Right atrium auricular region (tissue), 2 donors: ENCODE measurements at places on chromosomes 12 and 14. TPM values are rescaled to one million over a fixed set of nuclear protein-coding genes. Genes with fewer than 3 reads are reported as not detected.
A peak's percentile ranks its signal among the peaks of the same experiment; 100 is the strongest.

The FGF6 gene
- not detected for total RNA-seq

GRCh38 chr12:3034067-3034750 is 43.0 kb upstream of the TSPAN9 start:
- peak; percentile 65 for DNase-seq

The SLCO1B1 gene
- total RNA-seq, result not detected

GRCh38 chr12:85951823-85952222 is 77.7 kb downstream of the NTS start:
- DNase-seq, result no peak

- DNase-seq, result no peak
Measured at GRCh38 chr12:64882687-64883086, 58.2 kb downstream of the TBC1D30 start.

DNA sequence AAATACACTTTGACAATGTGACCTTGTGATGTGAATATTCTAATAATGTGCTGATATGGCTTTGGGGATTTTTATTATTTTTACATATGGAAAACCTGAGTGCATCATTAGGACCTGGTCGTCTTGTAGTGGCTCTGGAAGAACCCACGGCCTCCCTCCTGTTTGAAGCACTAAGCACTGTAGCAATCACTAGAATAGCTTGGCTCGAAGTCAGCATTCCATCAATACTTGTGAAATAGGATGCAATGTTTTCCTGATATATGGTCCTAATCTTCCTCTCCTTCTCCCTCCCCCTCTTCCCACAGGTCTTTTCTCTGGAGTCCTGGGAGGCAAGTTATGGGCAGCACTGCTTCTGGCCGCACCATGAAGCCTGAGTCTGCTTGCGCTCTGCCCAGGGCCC is 71.9 kb downstream of the NRXN3 start:
- no peak for DNase-seq

The PRH2 gene
- not detected for total RNA-seq

- no peak for DNase-seq
Measured at GRCh38 chr12:72464471-72464870, 192.3 kb downstream of the TRHDE start.

The OR11H6 gene
- not detected for total RNA-seq

GRCh38 chr12:62761658-62762057 is 173.3 kb downstream of the PPM1H start:
- DNase-seq, result no peak

- peak; percentile 93 for DNase-seq
Measured at GRCh38 chr12:6226002-6226678, 25.9 kb downstream of the CD9 start.

The GIT2 gene
- 26.8 TPM for total RNA-seq

The TNFAIP2 gene
- 32.2 TPM for total RNA-seq

The SDSL gene
- total RNA-seq, result 2.8 TPM

DNA sequence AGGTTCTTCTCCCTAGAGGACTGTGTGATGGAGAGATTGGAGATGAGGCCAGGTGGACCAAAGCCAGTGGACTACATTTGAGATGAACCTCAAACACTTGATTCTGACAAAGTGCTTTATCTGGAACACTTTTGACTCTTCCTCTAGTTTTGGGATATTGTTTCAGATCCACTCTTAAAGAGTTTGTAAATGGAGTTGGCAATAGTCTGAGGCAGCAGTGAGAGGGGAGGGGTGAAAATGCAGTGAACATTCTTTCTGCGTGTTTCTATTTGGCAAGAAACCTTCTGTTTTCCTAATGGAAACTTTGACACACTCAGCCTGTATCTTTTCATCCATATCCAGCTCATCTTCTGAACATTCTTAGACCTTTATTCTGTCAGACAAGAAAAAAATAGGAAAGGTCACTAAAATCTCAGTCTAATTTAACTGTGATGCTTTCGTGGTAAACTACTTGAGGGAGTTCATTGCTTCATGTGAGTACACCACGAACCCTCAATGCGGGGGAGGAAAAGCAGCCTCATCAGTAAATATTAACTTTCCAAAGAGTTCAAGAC is 57.4 kb upstream of the KCNJ8 start:
- DNase-seq, result peak; percentile 60

DNA sequence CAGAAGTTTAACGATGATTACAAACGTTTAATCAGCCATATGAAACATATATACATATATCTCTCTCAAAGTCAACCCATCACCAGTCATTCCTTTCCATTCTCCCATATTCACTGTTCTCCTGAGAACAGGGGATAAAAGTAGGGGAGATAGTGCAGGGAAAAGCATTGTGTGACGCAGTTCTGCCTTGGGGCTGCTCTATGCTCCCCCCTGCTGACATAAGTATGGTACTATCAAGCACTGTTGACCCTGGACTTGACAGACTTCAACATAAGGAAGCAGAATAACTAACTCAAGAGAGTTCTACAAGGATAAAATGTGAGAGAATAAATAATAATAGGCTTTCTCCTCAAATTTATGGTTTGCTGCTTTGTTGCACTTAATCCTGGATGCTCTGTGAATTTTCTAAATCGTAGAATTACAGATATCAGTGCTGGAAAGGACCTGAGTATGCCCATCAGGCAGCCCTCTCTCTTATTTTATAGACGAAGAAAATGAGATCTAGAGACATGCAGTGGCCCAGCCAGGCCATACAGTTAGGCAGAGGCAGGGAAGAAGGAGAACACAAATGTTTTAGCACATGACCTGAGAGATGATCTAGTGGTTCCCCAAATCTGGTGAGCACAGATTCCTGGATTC is 87.2 kb downstream of the SCN8A start:
- no peak for DNase-seq

DNA sequence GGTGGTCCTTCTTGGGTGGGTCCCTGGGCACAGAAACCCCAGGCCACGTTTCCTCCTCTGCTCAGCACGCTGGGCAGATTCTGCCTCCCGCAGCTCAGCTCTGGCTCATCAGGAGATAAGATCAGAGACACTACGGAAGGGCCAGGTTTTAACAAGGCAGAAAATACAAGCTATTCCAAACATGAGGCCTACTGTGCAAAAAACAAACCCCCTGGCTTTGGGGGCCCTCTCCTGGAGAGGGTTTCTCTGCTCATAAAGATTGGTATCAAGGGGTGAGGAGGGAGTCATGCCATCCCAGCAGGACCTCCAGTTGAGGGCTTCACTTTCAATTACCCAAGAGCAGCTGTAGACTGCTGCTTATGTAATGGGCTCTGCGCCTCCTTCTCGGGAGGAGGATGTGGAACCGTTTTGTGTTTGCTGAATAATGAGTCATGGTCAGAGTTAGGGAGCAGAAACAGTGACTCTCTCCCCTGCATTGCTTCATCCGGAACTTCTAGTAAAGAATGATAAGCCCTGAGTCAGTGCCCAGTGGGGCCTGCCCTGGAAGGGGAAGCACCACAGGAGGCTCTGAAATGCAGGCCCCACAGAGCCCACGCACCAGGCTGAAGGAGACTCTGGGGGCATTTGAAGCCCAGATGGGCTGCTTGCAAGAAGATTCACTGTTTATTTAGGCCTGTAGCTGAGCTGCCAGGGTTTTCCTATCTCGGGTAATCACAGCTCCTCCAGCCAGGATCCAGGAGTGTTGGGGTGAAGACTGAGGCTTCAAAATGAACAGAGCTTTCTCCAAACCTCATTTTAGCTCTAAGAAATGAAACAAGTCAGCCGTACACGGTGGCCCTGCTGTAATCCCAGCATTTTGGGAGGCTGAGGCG is 79.3 kb downstream of the SSPN start:
- peak; percentile 96 for DNase-seq

DNA sequence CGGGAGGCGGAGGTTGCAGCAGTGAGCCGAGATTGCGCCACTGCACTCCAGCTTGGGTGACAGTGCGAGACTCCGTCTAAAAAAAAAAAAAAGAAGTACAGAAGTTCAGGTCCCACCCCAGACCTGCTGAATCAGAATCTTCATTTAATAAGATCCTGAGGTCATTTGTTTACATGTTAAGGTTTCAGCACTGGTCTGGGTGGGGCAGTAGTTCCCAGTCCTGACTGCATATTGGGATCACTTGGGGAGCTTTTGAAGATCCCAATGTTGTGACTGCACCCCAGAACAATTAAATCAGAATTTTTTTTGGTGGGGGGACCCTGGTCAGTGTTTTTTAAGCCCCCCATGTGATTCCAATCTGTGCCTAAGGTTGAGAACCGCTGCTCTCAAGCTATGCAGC is 11.7 kb upstream of the COL2A1 start:
- no peak for DNase-seq

DNA sequence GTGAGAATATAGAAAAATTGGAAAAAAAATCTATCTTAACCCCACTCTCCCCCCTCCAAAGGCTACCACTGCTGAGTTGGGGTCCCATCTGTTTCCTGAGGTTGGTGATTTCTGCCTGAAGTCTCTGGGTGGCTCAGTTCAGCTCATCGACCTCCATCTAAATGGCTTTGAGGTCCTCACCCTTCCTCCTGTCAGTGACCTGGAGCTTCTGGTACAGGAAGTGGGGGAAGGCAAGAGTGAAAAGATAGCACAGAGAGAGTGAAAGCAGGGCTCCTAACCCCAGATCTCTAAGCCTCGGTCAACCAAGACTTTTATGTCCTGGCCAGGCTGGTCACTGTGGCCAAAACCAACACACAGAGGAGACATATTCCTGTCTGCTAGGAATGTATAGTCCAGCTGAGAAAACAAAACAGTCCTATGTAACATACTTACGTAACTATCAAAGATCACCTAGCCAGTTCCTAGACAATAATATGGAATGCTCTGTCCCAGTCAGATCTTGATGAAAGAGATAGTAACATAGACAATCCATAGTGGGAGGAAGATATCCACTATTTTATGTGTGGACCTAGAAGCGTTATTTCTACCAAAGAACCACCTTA is 12.3 kb upstream of the KRT73 start:
- no peak for DNase-seq

- no peak for DNase-seq
Measured at GRCh38 chr14:61130512-61131260, 149.6 kb downstream of the SLC38A6 start.

The PLEKHD1 gene
- not detected for total RNA-seq

- DNase-seq, result no peak
Measured at GRCh38 chr14:24870949-24871701, 178.8 kb downstream of the STXBP6 start.

- no peak for DNase-seq
Measured at GRCh38 chr14:95659990-95660385, 26.2 kb upstream of the TCL1B start.

DNA sequence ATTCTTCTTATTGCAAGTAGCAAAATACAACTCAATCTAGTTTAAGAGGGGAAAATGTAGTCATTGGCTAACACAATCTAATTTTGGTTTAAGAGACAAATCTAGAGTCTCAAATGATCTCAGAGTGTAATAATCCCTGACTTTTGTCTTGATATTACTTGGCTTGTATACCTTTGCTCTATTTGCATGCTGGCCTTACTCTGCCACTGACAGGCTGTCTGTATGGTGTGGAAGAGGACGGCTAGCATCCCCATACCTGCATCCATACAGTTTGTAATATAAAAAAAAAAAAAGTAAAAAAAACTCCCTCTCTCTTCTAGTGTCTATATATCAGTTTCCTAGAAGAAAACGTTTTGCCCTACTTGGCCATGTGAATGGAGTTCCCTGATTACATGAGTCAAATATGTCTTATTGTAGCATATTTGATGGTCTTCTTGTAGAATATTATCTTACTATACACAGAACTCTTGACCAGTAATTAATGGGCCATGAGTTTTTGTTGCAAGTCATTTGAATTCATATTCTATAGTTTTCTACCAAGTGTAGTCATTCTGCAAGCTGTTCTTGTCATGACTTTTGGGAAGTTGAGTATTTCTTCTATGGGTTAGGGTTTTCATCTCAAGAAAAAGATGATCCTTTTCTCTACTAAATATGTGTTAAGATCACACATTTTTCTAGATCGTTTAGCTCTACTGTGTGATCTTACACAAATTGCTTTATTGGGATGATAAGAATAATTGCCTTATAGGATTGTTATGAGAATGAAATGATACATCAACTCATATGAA is 8.2 kb downstream of the HIF1A start:
- DNase-seq, result no peak

- no peak for DNase-seq
Measured at GRCh38 chr14:51691176-51691575, 39.5 kb downstream of the FRMD6 start.

DNA sequence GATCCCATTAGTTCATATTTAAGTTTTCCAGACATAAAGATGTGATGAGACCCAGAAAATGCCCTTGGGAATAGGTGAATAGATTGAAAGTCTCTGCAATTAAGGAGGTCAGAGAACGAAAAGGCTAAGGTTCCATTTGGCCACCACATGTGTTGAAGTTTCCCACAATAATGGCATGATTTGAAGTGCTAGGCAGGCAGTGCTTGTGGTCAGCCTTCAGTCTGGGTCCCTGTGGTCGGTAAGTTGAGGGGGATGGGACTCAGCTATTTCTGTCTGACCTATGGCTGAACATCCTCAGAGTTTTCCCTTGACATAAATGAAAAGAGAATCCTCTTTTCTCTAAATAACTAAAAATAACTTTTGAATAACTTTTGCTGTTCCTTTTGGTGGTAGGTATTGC is 92.4 kb downstream of the PELI2 start:
- no peak for DNase-seq

The TMEM132C gene
- 10.5 TPM for total RNA-seq

DNA sequence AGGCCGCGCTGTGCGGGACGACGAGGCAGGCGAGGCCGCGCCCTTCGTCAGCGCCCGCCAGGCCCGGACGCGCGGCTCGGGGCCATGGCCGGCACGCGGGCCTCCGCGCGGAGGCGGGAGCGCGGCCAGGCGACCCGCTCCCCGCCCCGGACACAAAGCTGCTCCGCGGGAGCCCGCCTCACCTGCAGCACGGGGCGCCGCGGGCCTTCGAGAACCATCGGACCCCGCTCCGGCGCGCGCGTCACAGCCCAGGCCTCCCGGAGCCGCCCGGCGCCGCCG is 342 bp downstream of the DICER1 start:
- no peak for DNase-seq

- no peak for DNase-seq
Measured at GRCh38 chr12:114841557-114842251, 157.7 kb upstream of the TBX3 start.

The SAMD4A gene
- 102 TPM for total RNA-seq

DNA sequence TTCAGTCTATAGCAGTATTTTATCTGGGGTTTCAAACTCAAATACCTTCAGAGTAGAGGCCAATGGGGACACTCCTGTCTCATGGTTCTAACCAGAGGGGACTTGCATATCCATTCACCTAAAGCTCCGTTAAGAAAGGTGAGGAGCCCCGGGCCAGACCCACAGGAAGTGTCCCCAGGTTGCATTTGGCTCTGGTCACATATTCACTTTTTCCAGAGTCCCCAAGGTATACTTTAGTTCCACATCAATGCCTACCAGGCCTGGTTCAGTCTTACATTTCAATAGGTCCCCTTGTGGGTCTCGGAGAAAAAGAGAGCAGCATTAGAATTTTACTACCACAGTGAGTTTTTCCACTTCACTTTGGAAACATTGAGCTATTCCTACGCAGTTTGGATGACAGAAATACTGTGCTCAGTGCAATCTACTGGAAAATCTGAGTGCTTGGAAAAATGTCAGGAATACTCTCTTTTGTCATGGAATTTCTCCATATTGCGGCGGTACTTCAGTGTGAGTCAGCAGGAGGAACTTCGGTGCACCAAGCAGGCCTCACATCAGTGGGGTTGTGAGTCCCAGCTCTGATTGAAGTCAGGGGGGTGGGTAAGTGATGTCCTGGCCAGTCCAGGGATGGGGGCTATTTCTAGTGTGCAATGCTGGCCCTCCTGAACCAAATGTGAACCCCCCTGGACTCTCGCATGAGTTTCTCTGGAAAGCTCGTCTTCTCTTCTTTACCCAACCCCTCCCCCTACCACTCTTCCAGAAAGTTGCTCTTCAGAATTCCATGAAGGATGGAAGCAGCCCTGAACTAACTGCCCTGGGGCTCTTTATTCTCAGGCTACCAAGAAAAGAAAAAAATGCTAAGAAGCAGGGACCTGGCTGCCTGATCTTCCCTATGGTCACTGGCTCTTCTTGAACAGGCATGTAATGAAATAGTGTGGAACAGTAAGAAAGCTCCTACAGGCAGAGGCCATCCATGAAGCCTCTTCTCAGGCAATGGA is 184.7 kb downstream of the PRKCH start:
- DNase-seq, result no peak
